DMS 273 treated with DMSO at 0.1 percent for 48 hours (cell line): ENCODE measurements at places on chromosomes 11 and 22.

- DNase-seq: no peak
These were observed 68.5 kb downstream of the PIWIL3 start for GRCh38 chr22:24706054-24706453.

DNA sequence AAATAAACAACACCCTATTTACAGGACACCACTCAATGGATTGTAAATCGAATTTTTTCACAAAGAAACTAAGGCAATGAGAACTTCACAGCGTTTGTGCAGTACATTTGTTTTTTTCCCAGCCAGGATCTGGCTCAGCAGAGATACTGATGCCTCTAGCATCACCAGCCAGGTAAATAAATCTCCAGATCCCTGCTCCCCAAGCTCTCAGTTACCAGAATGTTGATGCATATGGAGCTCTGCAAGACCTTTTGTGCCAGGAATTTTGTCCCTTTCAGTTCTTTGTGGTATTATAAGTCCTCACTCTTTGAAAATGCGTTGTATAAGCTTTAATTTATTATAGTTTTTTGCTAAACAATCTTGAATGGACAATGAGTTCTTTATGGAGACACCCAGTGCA is 137.6 kb downstream of the MSANTD4 start:
- no peak for DNase-seq

- DNase-seq: no peak
These were observed 30.6 kb downstream of the NFRKB start for GRCh38 chr11:129864811-129865210.

- DNase-seq: no peak
These were observed 314.2 kb downstream of the BUD13 start for GRCh38 chr11:116458546-116458945.

DNA sequence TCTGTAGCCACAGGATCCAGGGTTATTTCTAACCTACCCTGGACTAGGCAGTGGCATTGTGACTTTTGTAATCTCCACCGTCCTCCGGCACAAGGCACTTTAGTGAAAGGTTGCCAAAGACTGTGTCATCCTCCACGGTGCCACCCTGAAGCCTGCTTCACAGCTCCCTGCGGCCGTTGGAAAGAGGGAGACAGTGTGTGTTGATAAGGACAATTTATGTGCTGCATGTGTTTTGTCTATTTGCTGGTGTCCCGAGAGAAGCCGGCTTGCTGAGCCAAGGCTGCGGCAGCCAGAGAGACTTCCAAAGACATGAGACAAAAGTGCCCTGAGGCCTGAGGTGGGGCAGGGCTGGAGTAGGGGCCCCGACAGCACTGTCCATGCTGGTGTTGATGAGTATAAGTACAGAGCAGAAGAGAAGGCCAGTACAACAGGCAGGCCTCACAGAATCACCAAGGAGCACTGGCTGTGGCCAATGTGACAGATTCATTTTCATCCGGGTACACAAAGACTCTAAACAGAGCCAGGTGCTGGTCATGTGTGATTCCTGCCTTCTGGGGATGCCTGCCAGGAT is 40.9 kb downstream of the GALNT18 start:
- no peak for DNase-seq

DNA sequence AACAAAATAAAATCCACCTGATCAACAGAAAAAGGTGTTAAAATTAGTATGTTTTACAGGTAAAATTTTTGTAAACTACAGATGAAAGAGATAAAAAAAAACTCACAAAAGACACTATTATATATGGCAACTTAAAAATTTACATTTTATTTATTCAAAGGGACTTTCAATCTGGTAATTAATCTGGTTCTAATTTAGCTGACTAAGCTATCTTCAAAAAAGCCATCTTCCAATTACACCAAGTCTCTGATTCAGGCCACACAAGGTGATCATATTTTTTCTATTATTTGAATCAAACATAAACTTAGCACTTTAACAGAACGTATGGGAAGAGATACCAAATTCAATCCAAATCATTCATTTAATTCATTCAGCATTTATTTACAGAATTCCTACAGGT is 7.6 kb downstream of the MRE11 start:
- DNase-seq: no peak

DNA sequence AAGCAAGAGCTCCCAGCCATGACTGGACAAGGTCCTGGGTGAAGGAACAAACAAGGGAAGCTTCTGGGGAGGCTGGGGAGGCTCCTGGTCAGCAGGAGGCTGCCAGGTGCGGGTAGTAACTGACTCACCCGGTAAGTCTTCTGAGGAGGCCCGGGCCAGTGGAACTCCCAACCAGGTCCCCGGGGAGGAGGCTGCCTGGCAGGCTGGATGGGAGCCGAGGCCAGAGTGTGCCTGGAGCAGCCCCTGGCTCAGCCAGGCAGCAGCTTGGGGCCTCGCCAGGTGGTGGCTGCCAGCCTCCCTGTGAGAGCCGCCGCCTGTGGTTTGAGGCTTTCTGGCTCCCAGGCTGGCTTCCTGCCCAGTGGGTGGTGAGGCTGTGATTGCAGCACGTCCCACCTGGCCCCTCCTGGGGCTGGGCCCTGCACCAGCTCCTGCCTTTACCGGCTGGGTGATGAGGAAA is 46.2 kb downstream of the IGF2 start:
- DNase-seq: peak; percentile 43

DNA sequence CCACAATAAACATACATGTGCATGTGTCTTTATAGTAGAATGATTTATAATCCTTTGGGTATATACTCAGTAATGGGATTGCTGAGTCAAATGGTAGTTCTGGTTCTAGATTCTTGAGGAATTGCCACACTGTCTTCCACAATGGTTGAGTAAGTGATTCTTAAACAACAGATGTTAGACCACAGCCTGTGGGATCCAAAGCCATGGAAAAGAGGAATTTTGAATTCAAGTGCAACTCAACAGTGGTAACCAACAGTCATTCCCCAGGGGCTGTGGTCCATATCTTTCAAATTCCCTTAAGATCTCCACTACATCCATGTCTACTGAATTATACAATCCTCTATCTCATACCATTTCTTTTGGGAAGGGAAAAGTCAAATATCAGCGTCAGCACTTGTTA is 321.5 kb downstream of the LARGE1 start:
- DNase-seq: no peak

GRCh38 chr11:7520011-7520942 is 6.5 kb downstream of the PPFIBP2 start:
- DNase-seq: no peak

DNA sequence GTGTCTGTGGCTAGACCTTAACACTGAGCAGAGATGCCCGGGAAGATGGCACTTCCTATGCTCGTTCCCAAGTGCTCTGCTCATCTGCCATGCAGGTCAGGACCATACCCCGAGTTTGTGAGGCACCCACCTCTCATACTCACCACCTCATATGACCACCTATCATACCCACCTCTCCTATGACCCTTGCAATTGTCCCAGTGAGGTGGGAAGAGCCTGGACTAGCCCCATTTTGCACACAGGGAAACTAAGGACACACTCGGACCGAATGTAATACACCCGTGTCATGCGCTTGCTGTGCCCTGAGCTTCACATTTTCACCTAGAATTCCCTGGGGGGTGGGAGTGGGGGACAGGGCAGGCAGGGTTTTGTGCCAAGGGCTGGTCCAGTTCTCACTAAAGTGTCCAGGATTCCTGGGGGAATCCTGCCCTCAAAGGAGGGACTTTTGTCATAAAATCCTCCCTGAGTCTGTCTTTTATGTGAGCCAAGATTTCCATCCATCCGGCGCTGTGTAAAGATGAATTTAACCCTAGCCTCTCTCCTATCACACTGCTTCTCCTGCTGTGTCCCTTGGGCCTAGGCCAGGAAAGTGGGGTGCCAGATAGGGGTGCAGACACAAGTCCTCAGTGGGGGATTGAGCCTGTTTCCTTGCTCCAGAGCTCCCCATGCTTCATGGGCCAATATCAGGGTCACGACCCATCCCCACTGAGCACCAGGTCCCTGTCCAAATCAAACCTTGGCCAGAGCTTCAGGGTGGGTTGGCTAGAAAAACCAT is 20.0 kb downstream of the TPBGL start:
- DNase-seq: no peak
